CD4-positive, alpha-beta T cell treated with Interferon alpha-2 for 1 hour (primary cell): ENCODE measurements at places on chromosomes 4 and X.

DNA sequence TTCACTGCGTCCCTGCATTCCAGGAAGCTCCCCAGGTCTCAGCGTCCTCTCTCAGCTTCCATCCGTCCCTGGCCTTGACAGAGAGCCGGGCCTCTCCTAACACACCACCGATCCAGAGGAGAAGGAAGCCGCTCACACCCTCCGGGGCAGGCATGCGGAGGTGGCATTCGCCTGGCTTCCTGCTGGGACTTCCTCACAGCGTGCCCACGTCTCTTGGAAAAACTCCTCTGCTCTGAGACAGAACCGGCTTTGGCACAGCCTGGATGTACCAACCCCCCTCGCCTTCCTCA, 3.2 kb downstream of the CTAG2 start:
- no peak for DNase-seq

- DNase-seq, result no peak
These were observed 106.8 kb upstream of the PNPLA4 start for GRCh38 chrX:8034058-8034457.

DNA sequence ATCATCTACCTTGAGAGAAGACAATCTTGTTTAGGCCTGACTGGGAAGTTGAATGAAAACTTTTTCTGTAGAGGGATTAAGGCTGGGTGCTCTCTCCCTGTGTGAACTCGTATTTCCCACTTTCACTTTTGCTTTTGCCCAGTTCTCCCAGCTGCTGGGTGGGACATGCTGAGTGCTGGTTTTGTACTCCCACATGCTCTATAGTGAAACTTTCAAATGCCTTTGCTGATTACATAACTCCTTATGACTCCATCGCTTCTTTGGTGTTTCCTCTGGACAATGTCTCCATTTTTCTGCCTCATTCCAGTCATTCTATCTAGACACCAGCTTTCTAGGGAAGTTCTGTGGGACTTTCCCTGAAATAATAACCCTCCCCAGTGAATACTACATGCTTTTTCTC, 100.5 kb downstream of the CLNK start:
- no peak for DNase-seq

GRCh38 chr4:3202836-3203820, 45.8 kb upstream of the MSANTD1 start:
- peak; percentile 45 for DNase-seq

- DNase-seq, result peak; percentile 32
These were observed 33.3 kb downstream of the CPLX1 start for GRCh38 chr4:792626-793092.

- DNase-seq, result no peak
These were observed 185.8 kb upstream of the GPRIN3 start for GRCh38 chr4:89493367-89493766.

DNA sequence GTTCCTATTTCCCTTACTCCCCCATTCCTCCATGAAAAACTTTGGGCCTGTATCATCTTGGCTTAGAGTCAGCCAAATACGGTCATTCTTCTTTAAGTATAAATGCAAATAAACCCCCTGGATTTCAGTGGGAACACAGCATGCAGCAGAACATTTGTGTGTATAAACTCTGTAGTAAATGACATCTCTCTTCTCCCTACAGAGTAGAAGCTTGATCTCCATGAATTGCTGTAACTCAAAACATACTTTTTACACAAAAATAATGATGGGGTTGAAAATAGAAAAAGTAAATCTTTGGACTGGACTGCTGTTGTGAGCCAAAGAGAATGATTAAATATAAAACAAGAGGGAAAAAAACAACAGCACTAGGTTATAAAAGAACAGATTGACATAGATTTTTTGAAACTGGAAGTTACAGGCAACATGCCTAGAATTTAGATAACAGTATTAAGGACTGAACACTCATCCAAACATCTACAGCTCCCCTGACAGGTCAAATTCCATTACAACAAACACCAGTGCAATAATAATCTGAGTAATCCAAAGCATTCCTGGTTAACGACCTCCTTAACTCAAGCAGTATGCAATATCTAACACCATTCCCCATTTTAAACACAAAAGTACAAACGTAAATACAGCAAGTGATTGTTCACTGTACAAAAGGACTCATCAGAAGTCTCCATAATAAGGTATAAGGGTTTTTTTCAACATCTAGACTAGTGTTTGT, 30.7 kb downstream of the TSPAN5 start:
- no peak for DNase-seq

DNA sequence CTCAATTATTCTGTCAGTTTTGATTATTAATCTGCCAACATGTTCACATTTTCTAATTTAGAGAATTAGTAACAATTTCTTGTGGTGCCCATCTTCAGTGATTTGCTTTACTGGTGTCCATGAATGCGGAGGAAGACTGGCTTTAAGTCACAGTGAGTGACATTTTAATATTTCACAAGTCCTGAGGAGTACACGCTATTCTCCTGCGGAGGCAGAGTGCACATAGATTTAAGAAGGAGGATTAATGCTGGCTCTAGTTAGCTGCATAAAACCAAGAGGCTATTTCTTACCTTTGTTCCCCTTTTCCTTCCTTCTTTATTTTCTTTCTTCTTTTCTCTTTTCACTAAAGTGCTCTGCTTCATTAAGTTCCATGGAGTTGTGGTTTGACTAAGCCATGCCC, 495.2 kb upstream of the IGFBP7 start:
- DNase-seq, result no peak

DNA sequence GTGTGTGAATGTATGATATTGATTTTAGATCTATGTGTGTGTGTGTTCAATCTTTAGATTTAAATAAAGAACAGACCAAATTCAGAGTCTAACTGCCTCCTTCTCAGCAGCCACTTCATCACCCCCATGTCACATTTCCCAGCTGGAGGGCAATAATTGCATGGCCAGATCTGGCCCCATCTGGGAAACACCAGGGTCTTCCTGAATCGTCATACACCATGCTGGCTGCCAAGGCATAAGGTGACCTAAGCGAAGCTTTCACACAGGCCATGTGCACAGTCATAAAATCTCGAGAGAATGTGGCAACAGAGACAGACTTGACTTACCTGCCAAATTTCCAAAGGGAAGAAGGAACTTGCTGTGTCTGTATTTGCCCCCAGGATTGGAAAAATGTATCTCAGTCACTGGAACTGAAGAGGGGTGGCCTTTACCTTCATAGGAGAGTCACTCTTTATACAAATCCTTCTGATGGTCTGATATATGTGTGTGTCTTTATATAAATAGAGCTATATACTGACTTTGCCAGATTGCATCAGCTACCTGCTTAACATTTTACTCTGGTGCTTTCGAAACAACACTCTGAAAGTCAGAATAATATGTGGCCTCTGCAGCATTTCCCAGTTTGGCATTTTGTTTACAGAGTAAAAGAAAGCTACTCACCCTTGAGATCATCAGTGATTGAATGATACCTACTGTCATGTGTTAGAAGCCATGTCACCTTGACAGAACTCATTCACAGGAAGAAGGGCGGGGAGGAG, at the start of gene PLAC1:
Gene PLAC1, minus strand, starts transcription at position 470 of the 758 bp plus-strand sequence. CDS start 91,789 bp downstream, outside the sequence.
- no peak for DNase-seq

DNA sequence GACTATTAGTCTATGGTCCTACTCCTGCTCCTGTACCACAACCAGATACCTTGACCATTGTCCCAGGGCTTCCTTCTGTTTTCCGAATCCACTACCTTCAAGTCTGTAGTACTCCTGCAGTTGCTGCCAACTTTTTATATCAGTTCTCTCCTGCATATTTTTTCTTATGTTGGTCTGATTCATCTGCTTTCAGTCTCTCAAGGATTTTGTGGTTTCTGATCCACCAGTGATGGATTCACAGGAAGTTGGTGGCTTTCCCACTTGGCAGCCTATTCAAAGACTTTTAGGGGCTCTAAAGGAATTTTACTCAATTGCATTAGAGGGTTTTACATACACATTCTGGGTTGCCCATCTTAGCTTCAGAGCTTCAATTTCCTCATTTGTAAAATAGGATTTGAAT, 23.6 kb downstream of the KIF4A start:
- no peak for DNase-seq

GRCh38 chr4:3288571-3289094, 4.2 kb upstream of the RGS12 start:
- DNase-seq, result no peak

- no peak for DNase-seq
These were observed 54.9 kb downstream of the REELD1 start for GRCh38 chr4:146269228-146269653.

- no peak for DNase-seq
These were observed 133.0 kb upstream of the TMLHE start for GRCh38 chrX:155745792-155746191.

DNA sequence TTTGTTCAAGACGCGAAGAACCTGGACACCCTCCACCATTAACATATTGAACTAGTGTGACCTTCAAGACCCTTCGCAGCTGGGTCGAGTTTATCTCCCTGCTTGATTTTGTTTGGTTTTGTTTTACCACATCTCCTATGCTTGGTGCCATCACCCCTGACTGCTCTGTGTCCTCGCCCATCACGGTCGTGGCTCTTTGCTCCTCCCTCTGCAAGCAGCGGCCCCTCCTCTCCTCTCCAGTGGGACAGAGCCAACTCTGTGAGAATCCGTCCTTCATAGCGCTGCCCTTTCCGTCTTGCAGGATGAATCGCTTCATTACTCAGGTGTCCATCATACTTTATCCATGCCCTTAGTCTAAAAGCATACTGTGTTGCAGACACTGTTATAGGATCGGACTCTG, 9.1 kb upstream of the FAM149A start:
- no peak for DNase-seq

DNA sequence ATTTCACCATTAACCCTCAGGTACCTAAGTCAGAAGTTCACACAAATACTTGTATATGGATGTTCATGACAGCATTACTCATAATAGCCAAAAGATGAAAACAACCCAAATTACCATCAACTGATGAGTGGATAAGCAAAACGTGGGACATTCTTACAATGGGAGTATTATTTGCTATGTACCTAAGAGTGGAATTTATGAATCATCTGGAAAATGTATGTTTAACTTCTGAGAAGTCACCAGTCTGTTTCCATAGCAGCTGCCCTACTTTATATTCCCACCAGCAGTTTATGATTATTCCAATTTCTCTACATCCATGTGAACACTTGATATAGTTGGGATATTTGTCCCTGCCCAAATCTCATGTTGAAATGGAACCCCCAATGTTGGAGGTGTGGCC, 1478.9 kb downstream of the PCDH19 start:
- no peak for DNase-seq

DNA sequence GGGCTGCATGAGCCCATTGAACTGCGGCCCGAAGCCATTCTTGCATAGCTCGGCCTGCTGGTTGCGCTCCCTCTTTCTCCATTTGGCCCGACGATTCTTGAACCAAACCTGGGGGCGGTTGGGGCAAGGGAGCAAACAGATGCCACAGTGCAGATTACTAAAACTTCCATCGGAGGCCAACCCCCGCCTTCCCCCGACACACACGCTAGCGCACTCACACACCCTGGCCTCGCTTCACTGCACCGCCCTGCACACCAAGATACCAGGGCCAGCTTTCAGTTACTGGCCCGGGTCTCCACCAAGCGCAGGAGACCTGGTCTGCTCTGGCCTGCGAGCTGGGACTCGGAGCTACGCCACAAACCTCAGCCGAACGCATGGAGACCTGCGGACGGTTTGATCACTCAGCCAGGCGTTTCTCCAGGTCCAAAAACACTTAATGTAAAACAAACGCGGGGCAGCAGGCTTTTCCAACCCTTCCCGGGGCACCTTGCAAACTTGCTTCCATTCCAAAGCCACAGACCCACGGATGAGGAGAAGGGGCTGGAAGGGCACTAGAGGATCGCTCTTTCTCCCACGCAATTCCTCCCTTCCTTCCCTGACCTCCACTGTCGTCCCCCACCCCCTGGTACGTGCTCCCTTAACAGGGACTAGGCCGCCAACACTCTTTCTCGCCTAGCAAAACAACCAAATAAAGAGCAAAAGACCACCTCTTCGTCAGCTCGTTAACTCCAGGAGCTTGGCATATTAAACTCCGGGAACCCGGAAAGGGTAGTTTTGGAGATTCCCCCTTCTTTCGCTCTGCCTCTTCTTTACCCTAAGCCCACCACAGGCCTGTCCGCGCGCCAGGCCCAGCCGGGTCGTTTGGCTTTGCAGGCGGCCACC, 4.1 kb downstream of the PITX2 start:
- no peak for DNase-seq

DNA sequence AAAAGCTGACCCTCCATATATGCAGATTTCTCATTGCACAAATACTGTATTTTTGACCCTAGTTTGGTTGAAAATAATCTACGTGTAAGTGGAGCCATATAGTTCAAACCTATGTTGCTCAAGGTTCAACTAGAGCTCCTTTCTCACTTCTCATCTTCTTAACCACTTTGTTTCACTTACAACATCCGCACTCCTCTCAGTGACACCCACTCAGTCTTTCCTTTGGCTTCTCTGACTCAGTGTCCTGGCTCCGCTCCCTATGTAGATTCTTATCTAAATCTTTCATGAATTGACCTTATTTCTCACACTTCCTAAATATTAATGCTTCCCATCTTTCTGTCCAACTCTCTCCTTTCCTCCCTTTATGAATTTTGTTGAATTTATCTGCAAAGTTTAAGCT, 32.9 kb upstream of the DKK2 start:
- no peak for DNase-seq

DNA sequence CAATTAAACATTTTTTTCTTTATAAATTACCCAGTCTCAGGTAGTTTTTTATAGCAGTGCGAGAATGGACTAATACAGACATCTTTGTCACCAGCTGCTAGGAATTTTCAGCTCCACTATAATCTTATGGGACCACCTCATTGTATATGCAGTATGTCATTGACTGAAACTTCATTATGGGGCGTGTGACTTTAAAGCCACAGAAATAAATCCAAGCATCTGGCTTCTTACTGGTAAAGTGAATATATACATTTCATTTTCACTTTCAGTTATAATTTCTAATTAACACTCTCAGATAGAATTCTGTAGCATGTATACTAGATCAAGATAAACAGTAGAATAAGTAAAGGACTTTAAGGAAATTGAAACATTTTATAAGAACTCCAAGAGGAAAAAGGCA, 21.9 kb downstream of the IL15 start:
- DNase-seq, result no peak

DNA sequence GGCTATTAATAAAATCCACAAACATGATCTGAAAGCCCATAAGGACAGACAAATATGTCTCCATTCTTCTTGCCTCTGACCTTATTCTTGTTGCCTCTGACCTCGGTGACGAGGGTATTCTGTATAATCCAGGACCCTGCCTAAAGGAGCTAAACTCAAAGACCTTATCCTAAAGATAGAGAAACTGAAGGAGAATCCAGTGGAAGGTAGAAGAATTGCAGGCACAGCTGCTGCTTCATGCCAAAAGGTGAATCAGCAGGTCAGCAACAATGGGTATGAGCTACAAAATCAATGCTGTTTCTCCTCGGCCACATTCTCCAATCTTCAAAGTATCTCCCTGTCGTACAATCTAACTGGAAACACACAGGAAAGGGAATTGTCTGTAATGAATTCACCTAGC, 71.4 kb downstream of the INTS6L start:
- no peak for DNase-seq

GRCh38 chr4:124958847-124959246, 246.3 kb upstream of the ANKRD50 start:
- no peak for DNase-seq
